Stimulated activated CD8-positive, alpha-beta memory T cell treated with anti-CD3 and anti-CD28 coated beads, Interleukin-15, amount 100 ng/mL, for 24 hours (primary cell): ENCODE measurements at places on chromosomes 1 and 21.

DNA sequence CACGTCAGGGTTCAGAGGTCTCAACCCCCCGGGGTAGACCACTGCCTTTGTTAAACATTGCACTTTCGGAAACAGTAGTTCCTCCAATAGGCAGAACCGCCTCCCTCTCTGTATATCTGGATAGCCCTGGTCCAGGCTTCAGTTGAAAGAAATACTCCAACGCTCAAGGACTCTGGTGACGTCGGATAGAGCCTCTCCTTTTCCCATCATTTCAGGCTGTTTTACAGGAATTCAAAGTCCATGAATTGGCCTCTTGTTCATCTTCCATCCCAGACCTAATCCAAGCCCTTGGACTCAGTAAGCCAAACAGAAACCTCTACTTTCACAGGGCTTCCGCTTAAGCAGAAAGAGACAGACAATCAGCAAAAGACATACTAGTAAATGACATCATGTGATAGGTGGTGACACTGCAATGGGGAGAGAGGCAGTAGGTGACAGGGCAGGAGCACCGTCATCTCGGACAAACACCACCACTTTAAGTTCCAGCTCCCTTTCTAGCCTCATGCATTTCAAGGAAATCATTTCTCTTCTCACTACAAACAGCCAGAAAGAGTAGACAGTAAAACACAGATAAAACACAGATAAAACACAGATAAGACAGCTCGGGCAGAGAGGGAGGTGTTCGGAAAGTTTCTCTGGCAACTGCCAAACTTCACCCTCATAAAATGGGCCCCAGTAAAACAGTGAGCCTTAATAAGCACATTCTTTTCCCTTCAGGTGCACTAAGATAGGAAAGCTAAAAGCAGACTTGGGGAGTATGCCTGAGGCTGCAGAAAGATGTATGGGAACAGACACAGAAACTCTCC lies 2.3 kb upstream of the PLA2G2A start:
- DNase-seq: no peak

GRCh38 chr1:185701650-185702049 lies 32.5 kb upstream of the HMCN1 start:
- no peak for DNase-seq

DNA sequence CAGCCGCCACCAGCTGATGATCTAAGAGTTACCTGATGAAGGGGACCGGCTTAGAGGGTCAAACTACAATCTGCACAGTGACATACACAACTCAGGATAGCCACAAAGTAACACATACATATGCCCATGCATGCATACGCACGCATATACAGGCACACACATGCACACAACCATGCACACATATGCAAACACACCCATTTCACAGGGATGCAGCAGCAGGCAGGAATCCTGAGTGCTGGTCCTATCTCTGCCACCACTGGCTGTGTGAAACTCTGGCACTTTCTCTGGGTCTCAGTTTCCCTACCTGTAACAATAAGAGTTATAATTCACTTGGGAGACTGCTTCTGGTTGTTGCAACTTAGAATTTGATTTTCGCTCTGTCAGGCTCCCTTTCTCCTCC lies 520.2 kb downstream of the PTPRU start:
- DNase-seq: no peak

GRCh38 chr1:46333300-46334029 lies 7.1 kb upstream of the NSUN4 start:
- DNase-seq: no peak

- no peak for DNase-seq
These were observed 80.2 kb upstream of the GALNT2 start for GRCh38 chr1:229986737-229987337.

DNA sequence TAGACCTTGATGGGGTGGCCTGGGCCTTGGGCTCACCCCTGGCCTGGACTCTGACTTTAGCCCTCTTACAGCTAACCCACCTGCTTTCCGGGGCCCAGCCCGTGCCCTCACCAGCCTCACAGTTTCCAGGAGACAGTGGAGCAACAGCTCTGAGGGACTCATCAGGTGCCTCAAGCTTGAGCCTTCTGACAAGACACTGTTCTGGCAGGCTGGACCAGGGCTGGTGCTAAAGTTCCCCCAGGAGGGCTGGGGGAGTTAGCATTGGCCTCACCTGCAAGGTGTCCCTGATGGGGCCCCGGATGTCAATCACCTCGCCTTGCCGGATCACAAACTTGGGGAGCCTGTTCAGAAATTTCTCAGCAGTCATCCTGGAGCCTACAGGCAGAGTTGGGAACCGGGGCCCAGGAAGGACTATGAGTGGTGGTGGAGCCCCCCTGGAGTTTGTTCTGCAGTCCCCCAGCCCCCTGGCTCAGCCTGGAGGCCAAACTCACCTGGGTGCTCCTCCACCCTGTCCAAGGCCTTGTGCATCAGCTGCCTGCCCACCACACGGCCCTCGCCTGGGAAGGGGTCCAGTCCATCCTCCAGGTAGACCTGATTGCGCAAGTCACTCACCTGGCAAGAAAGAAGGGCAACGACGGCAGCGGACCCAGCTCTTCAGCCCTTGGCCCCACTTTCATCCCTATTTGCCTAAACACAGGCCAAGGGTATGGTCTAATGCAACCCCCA lies 4.1 kb downstream of the SH3BGRL3 start:
- DNase-seq: no peak

DNA sequence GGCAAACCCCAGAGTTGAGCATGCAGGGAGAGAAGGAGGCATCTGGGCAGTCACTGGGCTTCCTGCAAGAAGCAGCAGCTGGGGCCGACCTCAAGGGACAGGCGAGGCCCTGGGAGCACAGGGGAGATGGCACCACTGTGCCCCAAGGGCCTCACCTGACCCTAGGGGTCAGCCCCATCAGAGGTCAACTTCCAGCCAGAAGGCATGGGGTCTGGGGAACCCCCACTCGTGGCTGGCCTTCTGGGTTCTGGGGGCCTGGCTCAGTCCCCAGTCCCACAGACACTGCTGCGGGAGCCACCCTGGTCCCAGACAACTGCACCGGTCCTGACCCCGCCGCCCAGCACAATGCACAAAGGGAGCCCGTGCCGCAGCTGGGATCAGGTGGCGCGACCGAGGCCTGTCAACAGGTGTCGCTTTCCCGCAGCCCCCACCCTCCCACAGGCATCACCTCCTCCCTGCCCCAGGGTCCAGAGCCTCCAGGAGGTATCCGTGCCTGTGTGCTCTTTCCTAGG lies 6.2 kb downstream of the WNT9A start:
- DNase-seq: no peak

DNA sequence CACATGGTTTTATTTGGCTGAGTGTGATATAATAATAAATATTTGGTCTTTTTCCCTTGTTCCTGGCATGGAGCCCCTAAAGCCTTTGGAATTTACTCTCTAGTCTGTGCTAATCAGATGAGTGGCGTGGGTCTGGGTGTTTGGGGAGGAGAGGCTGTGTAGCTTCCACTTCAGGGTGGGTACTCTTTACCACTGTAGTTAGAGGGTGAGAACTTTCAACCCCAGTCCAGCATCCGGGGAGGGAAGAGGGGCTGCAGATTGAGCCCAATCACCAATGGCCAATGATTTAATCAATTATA lies 20.0 kb downstream of the USP25 start:
- no peak for DNase-seq

GRCh38 chr1:101128211-101128727 lies 102.7 kb upstream of the DPH5 start:
- no peak for DNase-seq

GRCh38 chr1:201536558-201536957 lies 2.4 kb upstream of the NAV1 start:
- no peak for DNase-seq

GRCh38 chr1:114118351-114118990 lies 35.2 kb downstream of the SYT6 start:
- DNase-seq: no peak

GRCh38 chr1:31548534-31548906 lies 27.8 kb upstream of the TINAGL1 start:
- no peak for DNase-seq

- DNase-seq: no peak
These were observed 91.4 kb upstream of the PLXNA2 start for GRCh38 chr1:208335371-208336136.

DNA sequence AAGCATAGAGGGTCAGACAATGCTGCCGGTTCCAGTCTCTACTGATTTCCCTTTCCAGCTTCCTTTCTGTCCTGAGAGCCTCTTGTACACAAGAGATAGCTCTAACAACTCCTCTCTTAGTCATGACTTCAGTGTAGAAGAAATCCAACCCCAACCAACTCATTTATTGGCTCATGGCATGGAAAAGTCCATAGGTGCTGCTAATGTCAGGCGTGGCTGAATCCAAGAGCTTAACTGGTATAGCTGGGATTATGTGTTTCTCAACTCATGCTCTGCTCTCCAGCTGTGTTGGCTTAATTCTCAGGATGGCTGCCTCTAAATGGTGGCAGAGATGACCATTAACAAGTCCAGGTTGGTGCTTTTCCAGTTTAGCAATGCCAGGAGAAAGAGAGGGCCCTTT lies 12.4 kb upstream of the THRAP3 start:
- no peak for DNase-seq

GRCh38 chr1:203644661-203645510 lies 18.3 kb downstream of the ATP2B4 start:
- no peak for DNase-seq

DNA sequence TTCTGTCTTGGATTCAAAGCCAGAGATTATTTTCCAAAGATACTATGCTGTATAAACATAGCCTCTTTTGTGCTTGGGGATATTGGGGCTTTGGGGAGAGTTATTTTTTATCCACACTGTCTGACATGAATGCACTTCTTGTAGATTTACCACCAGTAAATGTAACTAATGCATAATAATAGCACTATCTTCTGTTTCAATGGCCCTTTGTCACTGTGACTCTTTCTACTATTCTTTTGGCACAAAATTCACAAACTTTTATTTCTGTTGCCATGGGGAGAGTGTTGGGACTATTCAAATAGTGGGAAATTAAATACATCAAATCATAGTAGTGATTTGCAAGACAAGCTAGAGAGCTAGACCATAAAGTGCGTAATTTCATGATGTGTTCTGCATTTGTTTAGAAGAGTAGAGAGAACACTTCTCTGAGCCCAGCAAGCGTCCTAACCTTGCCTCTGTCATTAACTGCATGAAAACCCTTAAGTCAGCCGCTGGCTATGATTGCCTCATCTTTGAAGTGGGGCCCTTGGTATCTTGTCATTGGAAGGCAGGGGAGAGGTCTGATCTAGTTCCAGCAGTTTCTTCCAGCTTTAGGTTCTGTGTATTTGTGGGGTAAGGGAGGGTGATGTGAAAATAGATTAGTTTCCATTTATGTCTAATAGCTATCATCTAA lies 154.4 kb downstream of the HHAT start:
- DNase-seq: no peak

DNA sequence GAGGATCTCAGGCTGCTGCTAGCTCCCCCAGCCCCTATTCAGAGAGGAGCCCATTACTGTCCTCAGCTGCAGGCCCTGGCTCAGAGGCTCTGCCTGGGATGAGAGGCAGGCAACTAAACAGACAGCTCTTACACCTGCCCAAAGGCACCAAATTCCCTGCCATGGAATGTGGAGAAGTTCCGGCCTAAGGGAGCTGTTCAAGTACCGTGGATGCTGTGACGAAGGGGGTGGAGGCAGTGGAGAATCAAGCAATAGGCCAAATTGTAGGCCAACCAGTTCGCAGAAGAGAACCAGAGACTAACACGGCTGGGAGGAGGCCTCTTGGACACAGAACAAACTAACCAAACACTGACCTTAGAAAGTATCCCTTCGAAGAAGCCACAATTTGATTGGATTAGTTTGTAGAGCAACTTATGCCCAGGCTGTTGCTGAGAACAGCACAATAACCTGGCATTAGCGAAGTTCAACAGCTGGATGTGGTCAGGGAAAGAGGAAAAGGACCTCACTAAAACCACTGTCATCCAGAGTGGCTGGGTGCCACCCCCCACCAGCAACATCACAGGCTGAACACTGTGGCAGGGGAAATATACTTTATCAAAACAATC lies 3.6 kb downstream of the C1orf174 start:
- DNase-seq: no peak

DNA sequence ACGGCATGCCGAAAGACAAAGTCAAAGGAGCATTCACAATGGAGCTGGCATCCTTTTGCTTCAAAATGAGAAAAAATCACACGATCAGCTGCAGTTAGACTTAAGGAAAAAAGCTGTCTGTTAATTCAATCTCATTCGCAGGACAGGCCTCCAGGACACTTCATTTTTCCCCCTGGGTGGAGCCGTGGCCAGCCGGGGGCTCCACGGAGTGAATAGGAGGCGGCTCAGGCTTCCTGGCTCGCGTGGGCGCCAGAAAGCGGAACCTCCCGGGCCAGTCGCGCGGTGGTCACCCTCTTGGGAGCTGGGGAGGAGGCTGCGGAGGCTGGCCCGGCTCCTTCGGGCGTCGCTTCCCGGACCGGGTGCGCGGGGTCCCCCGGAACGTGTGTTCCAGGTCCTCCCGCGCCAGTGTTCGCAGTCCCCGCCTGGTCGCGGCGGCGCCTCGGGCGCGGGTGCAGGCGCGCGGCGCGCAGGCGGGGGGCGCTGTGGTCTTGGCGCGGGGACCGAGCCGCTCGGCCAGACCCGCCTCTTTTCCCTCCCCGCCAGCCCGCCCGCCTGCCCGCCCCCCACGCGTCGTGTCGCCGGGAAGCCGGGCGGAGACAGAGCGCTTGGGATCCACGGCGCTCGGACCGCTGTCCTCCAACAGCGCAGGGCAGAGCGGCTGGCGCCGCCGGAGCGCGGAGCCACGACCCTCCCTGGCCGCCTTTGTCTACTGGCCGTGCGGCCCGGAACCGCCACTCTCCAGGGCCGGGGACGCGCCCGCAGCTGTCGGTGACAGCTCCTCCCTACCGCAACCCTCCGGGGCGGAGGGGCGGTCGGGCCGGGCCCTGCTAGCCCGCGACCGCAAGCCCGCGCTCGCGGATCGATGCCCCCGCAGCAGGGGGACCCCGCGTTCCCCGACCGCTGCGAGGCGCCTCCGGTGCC lies at the start of gene RHOU:
Gene RHOU (plus strand): TSS at position 599 of the 921 bp plus-strand sequence. CDS start 264 bp downstream, at position 863.
- peak; percentile 38 for DNase-seq

GRCh38 chr21:38825921-38826320 lies 20.2 kb downstream of the ETS2 start:
- DNase-seq: no peak

DNA sequence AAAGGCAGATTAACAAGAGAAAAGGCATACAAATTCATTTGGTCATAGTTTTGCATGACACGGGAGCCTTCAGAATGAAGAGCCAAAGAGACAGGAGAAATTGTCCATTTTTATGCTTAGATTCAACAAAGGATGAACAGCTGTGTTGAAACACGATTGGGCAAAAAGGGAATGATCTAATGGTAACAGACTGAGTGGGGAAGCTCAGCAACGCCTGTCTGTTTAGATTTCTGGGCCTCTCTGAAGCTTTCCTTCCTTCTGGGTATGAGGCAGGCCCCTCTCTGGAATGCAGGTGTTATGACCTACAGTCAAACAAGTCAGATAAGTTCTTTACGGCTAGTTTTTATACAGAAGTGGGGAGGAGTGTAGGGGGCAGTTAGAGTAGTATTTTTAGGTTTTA lies 154.6 kb downstream of the RGS7 start:
- DNase-seq: no peak

GRCh38 chr1:30518186-30518585 lies 205.2 kb downstream of the MATN1 start:
- no peak for DNase-seq

- no peak for DNase-seq
These were observed 27.2 kb upstream of the TRIM67 start for GRCh38 chr1:231134624-231135023.
